ENCODE measurements at places on chromosomes 11 and 22. TPM values are rescaled to one million over a fixed set of nuclear protein-coding genes. Genes with fewer than 3 reads are reported as not detected.

The TBX10 gene
- total RNA-seq = not detected

The TIGD3 gene
- total RNA-seq = 3.8 TPM

The OR8A1 gene
- total RNA-seq = not detected

The MLC1 gene
- 23.8 TPM for total RNA-seq

The BIRC3 gene
- 0.63 TPM for total RNA-seq

The USH1C gene
- total RNA-seq = 0.94 TPM

The CELF1 gene
- 498 TPM for total RNA-seq

The IGLL1 gene
- not detected for total RNA-seq

The INS gene
- total RNA-seq = not detected

The CNTN5 gene
- total RNA-seq = 15.7 TPM

The CARD18 gene
- not detected for total RNA-seq

The LRRC75B gene
- 12.5 TPM for total RNA-seq

The EXPH5 gene
- 0.94 TPM for total RNA-seq

The LAYN gene
- 3.1 TPM for total RNA-seq

The SH3BP1 gene
- total RNA-seq = 0.94 TPM

The ZBTB16 gene
- total RNA-seq = 21.3 TPM

The MMP7 gene
- not detected for total RNA-seq

The PAMR1 gene
- total RNA-seq = 0.94 TPM

The MYOD1 gene
- total RNA-seq = not detected

The CCDC188 gene
- total RNA-seq = 1.3 TPM

The ARHGAP32 gene
- 98.6 TPM for total RNA-seq

The RIBC2 gene
- total RNA-seq = 1.3 TPM

The ADM2 gene
- under 0.01 TPM for total RNA-seq

The ASCL2 gene
- total RNA-seq = 0.31 TPM

The HOATZ gene
- 1.3 TPM for total RNA-seq

The OR10G7 gene
- not detected for total RNA-seq

The SLC22A12 gene
- total RNA-seq = not detected

The KRTAP5-9 gene
- not detected for total RNA-seq

The INPPL1 gene
- total RNA-seq = 18.8 TPM

The MS4A15 gene
- not detected for total RNA-seq

The CD6 gene
- not detected for total RNA-seq

The TMEM191B gene
- 3.8 TPM for total RNA-seq

The OR6A2 gene
- total RNA-seq = 2.2 TPM

The PIWIL4 gene
- 13.8 TPM for total RNA-seq

The DDIAS gene
- 2.5 TPM for total RNA-seq

The KCNQ1 gene
- not detected for total RNA-seq

The CECR2 gene
- total RNA-seq = 13.5 TPM

The DDX6 gene
- 278 TPM for total RNA-seq

The KCNJ1 gene
- total RNA-seq = not detected

The NXPE1 gene
- not detected for total RNA-seq

The C22orf31 gene
- not detected for total RNA-seq

The SF3A1 gene
- total RNA-seq = 47.3 TPM

The SLCO2B1 gene
- 16.9 TPM for total RNA-seq

The SMTNL1 gene
- not detected for total RNA-seq

Measured in parietal lobe (tissue), 2 donors.